ENCODE measurements at places on chromosomes 7 and 10.
A peak's percentile ranks its signal among the peaks of the same experiment; 100 is the strongest.

DNA sequence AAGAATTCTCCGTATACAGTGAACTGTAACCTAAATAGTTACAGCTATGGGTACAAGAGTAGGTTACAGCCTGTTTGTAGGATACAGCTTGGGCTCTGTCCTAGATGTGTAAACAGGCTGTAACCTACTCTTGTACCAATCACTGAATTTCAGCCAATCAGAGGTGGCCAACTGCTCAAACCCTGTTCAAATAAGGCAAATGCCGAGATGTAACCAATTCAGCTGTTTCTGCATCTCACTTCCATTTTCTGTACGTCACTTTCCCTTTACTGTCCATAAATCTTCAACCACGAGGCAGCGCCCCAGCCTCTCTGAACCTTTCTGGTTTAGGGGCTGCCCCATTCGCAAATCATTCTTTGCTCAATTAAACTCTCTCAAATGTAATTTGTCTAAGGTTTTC lies 8.3 kb upstream of the MMP21 start:
- no peak for DNase-seq

GRCh38 chr10:58980826-58981415 lies 195.5 kb upstream of the PHYHIPL start:
- DNase-seq, result no peak

DNA sequence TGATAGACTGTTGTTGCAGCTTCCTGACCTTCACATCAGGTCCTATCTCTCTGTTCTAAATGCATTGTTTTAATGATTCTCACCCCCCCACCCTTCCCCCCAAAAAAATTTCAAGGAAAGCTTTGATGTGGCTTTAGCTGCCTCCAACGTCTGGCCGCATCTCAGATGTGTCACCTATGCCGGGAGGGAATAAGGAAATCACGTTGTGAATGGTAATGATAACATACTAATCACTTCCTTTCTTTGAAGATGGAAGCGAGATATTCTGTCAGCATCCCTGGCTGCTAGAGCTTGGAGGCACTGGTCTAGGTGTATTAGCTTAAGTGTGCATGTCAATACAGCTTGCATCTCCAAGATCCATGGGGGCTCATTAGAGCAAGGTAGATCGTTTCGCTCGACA lies 89.6 kb downstream of the VTI1A start:
- DNase-seq, result no peak

GRCh38 chr10:3848775-3849635 lies 64.0 kb upstream of the KLF6 start:
- DNase-seq, result no peak

DNA sequence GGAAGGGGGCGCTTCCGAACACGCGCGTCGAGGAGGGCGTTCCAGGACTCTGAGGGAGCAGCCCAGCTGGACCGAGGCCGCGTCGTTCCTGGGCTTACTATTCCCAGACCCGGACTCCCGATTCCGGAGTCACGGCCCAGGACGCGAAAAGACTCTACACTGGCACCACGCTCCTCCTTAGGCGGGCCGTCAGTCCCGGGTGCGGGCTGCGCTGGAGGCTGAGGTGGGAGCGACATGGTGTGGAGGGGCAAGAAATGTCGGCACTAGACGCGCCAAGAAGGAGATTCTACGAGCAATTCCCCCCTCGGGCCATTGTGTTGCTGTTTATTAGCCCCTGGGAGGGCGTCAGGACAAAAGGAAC lies 584 bp upstream of the RUNDC3B start:
- DNase-seq, result peak; percentile 61

DNA sequence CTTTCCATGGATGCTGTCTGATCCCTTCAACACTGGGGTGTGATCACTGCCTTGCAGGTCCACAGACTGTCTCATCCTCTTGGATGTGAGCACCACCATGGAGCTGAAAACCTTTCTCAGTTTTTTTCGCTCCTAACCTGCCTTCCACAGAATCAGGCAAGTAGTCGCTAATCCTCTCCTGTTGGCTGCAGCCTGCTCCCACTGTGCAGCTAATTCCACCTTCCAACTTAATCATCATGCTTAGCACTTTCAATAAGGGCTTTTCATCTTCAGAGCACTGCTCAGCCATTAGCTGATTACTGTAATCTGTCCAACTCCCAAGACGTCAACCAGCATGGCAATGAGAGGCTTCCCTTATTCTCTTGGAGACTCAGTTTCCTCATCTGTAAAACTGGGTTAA lies 15.1 kb upstream of the CDH23 start:
- DNase-seq, result no peak

GRCh38 chr7:135756191-135756590 lies 7.6 kb upstream of the FAM180A start:
- DNase-seq, result no peak

GRCh38 chr10:47283101-47283630 lies 16.8 kb upstream of the GDF10 start:
- DNase-seq, result no peak

- DNase-seq, result no peak
Observed at GRCh38 chr7:30931161-30931928, 19.7 kb downstream of the AQP1 start.

DNA sequence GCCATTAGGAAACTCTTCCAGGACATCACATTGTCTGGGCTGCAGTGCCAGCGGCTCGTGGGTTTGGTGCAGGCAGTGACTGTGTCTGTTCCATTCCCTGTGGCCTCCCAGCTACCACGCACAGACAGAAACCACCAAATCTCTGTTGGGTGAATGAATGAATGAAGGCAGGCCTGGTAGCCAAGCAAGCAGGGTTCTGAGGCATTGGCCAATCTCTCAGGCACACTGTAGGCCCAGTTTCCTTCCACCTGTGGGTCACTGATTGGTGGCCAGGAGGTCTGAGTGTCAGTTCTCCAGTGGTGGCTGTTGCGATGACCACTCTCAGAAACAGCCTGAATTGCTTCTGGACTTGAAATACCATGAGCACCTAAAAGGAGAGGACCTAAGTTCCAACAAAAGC lies 59.4 kb upstream of the CTBP2 start:
- no peak for DNase-seq

GRCh38 chr7:73847941-73848723 lies 5.8 kb upstream of the METTL27 start:
- no peak for DNase-seq

DNA sequence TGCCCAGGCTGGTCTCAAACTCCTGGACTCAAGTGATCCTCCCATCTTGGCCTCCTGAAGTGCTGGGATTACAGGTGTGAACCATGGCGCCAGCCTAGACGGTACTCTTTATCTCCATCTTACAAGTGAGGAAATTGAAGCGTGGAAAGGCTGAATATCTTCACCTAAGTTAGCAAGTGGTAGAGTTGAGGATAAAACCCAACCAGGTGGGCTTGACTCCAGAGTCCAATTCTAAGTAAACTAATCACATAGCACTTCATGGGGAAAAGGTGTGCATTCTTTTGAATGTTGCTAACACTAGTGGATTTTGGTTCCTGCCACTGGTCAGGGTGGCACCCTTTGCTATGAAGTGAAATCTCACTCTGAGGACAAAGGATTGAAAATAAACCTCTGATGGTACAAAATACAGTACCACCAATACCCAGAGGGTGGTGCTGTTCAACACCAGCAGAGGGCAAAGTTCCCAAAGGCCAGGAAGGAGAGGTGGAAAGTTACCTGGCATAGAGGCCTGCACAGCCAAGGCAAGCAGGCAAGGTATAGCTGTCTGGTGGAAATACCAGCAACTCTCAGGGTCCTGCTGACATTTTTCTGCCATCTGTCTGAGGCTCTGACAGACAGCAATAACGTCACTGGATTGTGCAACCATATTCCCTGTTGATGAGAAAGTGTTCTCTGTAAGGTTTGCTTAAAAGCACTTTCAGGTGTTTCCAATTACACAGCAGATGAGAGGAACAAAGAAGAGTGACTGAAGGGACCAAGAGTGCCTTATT lies 17.6 kb downstream of the ZDHHC16 start:
- DNase-seq, result peak; percentile 12

Data from caudate nucleus (tissue), 63 donors.